CD8-positive, alpha-beta memory T cell (primary cell): ENCODE measurements at places on chromosomes 2 and 18.

DNA sequence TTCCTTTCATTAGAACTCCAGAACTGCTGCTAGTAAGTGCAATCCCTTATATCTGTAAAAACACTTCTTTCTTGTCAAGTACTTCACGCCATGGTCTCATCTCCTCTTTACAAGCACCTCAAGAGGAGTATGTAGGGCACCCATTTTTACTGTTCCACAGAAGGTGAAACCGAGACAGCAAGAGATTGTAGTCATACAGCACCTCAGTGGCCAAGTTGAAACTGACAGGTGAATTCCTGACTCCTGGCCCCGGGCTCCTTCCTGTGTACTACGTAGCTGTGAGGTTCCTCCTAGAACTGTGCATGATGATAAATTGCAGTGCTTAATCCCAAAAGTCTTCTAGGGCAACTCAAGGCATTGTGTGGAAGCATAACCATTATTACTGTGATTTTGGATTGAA is 131.5 kb upstream of the MEIS1 start:
- no peak for DNase-seq

- DNase-seq: no peak
Observed at GRCh38 chr18:11948852-11949523, 32.3 kb upstream of the IMPA2 start.

GRCh38 chr18:54813977-54814565 is 14.2 kb upstream of the RAB27B start:
- DNase-seq: no peak

GRCh38 chr2:155301221-155301620 is 602.7 kb downstream of the KCNJ3 start:
- DNase-seq: no peak

- DNase-seq: no peak
Observed at GRCh38 chr2:27901234-27901633, 10.7 kb downstream of the BABAM2 start.

DNA sequence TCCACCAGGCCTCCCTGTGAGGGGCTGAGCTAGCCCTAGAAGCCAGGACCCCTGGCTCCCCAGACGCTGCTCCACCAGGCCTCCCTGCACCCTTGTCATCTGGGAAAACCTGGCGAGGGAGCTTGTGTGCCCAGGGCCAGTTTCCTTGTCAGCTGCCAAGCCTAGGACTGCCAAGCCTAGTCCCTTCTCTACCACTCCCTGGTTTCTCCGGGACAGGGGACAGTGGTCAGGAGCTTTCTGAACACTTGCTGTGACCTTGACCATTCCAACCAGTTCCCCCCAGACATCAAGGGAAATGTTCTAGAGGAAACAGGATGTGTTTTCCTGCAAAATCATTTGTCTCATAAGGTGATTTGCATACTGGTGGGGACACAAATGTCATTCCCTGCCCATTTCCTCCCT is 41.3 kb upstream of the MRPL33 start:
- no peak for DNase-seq

- DNase-seq: no peak
Observed at GRCh38 chr2:15307526-15307925, 253.6 kb downstream of the NBAS start.

DNA sequence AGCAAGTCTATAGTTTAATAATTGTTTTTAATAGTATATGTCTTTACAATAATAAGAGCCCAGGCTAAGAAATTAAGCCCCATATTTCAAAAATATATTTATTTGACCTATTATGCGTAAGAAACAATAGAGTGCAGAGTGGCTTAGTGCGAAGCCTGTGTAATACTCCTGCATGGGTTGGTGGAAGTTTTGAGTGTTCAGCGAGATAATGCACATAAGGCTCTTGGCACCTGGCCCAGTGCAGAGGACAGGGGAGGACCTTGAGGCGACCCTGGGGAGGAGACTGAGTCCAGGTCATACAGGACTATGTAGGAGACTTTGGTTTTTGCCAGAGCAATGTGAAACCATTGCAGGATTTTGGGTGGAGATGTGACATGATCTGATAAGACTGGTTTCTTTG is 132.4 kb upstream of the ST6GAL2 start:
- DNase-seq: no peak

- no peak for DNase-seq
Observed at GRCh38 chr2:174827371-174828369, 63.4 kb upstream of the CHRNA1 start.

- DNase-seq: no peak
Observed at GRCh38 chr2:215280326-215280725, 31.5 kb upstream of the ATIC start.

DNA sequence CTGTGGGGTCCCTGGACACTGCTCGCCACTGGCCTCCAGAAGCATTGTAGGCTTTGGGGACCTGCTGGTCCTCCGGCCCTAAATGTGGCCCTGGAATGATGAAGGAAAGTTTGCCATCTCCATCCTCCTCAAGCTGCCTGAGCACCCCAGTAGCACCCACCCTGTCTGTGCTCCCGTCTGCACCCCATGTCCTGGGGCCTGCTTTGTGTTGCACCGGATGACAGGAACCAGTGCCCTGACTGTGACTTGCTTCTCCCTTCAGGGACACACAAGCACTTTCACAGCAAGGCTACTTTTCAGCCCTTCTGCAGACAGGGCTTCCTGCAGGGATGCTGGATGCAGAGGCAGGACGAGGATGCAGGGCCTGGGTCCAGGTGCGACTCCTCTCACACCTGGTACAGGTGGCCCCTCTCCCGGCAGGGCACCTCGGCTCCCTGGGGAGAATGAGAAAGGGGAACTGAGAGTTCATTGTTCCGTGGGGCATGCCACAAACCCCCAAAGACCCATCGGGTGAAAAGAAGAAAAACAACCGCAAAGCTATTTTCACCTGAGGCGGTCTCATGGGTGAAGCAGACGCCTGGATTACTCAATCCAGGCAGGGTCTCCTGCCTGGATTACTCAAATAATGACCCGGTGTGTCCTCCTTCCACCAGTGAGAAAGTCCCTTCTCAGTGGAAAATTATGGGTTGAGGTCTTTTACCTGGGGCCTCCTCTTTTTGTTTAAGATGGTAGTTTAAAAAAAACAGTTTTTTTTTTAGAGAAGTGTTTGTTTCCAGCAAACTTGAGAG is 74.9 kb downstream of the LONRF2 start:
- DNase-seq: no peak

GRCh38 chr2:85470850-85471800 is 52.6 kb downstream of the SH2D6 start:
- no peak for DNase-seq

DNA sequence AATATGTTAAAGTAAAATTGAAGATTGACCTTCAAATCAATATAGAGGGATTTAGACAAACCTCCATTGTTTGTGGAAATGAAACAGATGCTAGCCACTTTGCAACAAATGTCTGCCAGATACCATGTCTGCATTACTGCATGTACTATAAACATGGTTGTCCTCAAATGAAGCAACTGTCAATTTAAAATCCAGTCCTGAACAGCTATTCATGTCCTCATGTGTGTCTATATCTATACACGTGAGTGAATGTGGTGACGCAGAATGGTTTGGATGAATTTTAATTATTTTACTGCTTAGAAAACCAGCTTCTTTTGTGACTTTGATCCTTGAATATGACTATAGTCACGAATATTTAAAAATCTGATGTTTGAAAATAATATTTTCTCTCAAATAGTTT is 71.5 kb downstream of the NYAP2 start:
- DNase-seq: no peak
